Daoy (cell line): ENCODE measurements at places on chromosomes 6 and 20.
A peak's percentile ranks its signal among the peaks of the same experiment; 100 is the strongest.

DNA sequence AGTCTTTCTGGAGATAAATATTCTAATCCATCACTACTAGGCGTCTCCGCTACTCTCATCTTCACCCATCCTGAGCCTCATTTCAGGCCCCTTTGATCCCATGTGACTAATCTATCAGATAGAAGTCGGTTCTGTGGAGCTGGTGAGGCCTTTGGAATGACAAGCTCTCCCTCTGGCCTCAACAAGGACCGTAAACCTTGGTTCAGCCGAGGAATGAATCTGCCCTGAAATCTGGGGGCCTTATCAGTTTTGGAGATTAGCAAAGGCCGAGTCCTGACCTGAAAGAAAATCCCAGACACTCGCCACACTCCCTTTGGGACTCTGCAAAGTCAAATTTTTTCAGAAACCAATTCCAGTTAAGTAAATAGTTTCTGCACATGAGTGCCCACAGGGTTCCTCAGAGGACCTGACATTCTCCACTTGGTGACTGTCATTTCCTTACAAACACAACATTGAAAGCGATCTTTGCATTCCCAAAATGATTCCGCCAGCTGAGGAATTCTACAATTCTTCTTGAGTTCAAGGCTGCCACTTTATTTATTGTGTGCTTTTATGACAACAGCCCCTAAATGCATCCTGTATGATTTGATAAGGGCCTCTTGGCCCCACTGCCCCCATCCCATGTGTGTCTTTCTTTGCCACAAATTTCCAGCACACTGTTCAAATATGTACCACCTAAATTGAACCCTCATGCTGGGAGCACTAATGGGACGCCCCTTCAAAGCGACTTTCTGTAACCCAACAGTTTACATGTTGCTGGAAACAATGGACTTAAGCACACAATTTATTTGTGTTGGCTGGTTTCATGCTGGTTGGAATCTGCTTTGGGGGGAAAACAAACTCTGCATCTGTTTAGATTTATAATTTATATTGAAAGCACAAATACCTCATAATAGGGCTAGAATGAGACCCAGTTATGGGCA is 10.0 kb upstream of the RIPOR3 start:
- no peak for DNase-seq

DNA sequence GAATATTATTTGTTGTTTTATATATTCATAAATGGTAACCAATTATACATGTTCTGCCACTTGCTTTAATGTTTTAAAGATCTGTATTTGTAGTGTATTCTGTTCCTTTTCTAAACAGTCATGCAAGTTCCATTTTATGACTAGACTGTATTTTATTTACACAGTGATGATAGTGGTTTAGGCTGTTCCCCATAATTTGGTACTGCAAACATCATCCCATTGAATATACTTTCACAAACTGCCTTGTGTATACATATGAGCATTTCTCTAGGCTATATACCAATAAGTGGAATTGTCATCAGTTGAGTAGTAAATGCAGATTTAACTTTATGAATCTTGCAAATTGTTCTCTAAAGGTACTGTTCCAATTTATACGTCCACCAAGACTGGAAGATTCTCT is 738.0 kb downstream of the EPHA7 start:
- DNase-seq, result no peak

DNA sequence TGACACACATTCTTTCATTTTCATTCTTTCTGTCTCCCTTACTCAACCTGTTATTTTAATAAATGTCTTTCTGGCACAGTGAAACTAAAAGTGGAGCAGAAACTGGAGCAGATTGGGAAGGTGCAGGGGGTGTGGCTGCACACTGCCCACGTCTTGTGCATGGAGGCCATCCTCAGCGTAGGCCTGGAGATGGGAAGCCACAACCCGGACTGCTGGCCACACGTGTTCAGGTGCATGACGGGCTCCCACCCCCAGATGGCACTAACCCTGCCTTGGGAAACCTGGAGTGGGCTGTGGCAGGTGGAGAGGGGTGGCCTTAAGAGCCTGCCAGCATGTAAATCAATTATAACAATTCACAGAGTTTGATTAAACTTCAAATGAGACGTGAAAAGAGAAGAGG is 71.4 kb upstream of the PBOV1 start:
- DNase-seq, result peak; percentile 29

GRCh38 chr6:37947468-37947867 is 127.9 kb downstream of the ZFAND3 start:
- DNase-seq, result no peak

- no peak for DNase-seq
These were observed 51.9 kb downstream of the CD24 start for GRCh38 chr6:106922626-106923025.

DNA sequence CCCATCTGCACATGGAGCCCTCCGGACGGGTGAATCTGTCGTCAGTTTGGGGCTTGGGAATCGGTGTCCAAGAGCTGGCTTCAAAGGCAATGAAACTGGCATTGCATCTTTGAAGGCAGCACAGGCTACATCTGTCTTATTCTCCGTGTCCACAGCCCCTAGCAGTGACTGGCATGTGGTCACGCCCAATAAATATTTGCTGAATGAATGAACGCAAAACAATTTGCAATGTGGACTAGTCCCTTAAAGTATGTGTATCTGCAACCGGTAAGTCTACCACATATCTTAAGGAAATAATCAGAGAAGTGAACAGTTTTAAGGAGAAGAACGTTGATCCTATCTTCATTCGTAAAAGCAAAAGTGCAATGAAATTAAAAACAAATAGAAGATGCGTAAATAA is 8.0 kb upstream of the PMEPA1 start:
- DNase-seq, result no peak

DNA sequence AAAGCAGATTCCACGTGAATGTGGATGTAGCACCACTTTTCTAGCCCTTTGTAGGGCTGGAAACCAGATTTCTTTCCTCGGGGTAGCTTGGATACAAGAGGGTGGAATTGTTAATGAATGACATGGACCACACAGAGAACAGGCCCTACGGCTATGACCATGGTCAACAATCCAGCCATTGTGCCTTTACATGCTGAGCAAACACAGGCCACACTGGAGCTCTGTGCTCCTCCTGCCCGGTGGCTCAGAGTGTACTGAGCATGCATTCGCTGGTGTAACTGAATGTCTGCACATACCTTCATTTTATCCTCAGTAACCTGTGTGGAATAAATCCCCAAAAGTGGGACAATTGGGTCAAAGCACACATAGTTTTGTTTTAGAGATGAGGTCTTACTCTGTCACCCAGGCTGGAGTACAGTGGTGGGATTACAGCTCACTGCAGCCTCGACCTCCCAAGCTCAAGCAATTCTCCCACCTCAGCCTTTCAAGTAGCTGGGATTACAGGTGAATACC is 32.8 kb downstream of the LRP11 start:
- DNase-seq, result no peak

DNA sequence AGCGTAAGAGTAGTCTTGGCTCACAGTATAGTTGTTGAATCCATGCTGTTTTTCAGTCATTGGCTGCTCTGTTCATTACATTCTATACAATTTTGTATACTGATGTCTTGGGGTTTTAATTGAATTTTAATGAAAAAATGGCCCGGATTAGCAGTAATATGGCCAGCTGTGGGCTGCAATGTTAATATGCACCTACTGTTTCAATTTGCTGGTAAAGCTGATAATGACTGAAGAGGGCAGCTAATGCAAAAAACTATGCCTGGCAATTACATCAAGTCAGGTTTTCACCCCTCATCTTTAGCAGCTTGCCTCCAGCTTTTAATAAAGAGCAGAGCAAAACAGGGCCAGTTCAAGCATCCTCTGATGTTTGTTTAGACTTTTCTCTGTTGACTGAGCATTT is 394.5 kb downstream of the PLCB1 start:
- DNase-seq, result no peak

- DNase-seq, result no peak
These were observed 841.2 kb upstream of the FLRT3 start for GRCh38 chr20:15178581-15178980.

DNA sequence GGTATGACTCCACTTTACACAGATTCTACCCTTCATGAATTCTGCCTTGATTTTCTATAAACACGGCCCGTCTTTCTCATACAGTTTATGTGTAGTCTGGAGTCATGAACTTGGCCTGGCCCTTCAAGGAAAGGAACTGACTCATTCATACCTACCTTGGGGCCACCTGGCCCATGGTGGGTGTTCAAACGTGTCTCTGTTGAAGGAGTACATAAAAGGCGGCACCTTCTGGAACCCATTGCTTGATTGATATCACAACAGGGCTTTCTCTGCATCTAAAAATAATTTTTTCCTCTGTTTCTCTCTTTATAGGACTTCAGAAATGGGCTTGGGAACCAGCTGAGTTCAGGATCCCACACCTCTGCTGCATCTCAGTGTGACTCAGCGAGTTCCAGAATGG is 363.0 kb upstream of the SOX4 start:
- DNase-seq, result no peak

DNA sequence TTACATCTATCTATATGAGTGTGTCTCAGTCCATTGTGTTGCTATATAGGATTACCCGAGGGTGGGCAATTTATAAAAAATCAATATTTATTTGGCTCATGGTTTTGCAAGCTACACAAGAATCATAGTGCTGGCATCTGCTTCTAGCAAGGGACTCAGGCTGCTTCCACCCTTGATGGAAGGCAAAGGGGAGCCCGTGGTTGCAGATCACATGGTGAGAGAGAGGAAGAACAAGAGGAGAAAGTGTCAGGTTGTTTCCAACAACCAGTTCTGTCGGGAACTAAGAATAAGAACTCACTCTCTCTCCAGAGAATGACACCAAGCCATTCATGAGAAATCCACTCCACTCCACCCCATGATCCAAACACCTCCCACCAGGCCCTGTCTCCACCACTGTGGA is 48.2 kb upstream of the TENT5A start:
- no peak for DNase-seq

- DNase-seq, result no peak
These were observed 26.5 kb upstream of the EMILIN3 start for GRCh38 chr20:41392871-41393704.

- DNase-seq, result no peak
These were observed 26.8 kb upstream of the CRIP3 start for GRCh38 chr6:43335469-43335868.

- DNase-seq, result no peak
These were observed 719.5 kb upstream of the GJE1 start for GRCh38 chr6:141413196-141413595.

DNA sequence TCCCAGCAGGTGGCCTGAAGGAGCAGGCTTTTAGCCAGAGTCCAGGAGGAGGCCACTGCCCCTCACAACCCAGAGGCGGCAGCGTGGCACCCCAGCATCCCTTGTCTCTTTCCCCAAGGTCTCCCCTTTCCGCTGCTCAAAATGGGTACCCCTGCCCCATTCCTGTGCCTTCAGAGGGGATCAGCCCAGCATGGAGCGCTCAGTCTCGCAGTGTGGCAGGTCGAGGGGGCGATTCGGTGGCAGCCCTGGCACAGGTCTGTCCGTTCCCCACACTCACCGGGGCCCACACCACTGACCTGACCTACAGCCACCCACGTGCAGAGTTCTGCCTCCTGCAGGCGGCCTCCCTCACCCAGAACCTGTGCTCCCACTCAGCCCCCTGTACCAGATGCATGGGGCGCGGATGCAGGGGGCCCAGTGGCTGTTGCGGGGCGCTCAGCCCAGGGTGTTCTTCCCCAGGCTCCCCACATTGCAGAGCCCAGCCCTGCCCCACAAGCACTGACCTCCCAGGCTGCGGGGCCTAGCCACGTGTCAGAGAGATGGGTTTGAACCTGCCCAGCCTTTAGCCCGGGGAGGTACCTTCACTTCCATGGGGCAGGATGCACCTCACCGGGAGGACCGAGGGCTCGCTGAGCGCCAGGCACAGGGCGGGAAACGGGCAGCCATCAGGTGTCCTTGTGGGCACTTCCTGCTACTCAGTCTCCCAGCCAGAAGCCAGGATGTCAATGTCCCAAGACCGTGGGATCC is 41.8 kb downstream of the DSTN start:
- peak; percentile 32 for DNase-seq

GRCh38 chr6:67768972-67769371 is 866.1 kb upstream of the ADGRB3 start:
- DNase-seq, result no peak

DNA sequence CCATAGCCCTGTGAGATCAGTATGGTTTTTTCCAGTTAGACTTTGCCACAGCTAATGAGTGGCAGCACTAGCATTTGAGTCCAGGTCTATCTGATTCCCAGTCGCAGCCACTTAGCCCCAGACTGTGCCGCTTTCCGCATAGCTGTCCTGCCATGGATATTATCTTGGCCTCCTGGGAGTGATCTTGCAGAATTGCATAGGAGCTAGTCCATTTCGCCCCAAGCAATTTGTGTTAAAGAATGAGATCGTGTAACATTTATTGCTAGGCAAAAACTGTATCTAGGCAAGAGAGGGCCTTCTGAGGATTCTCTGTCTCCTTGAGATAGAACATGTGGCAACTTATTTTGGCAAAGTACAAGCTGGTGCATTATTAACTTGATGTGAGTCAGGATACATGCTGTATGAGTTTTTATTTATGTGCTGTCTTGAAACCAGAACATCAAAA is 74.2 kb downstream of the EZR start:
- no peak for DNase-seq
